Tibial artery (tissue), 4 donors: ENCODE measurements at places on chromosomes 5 and 9.

DNA sequence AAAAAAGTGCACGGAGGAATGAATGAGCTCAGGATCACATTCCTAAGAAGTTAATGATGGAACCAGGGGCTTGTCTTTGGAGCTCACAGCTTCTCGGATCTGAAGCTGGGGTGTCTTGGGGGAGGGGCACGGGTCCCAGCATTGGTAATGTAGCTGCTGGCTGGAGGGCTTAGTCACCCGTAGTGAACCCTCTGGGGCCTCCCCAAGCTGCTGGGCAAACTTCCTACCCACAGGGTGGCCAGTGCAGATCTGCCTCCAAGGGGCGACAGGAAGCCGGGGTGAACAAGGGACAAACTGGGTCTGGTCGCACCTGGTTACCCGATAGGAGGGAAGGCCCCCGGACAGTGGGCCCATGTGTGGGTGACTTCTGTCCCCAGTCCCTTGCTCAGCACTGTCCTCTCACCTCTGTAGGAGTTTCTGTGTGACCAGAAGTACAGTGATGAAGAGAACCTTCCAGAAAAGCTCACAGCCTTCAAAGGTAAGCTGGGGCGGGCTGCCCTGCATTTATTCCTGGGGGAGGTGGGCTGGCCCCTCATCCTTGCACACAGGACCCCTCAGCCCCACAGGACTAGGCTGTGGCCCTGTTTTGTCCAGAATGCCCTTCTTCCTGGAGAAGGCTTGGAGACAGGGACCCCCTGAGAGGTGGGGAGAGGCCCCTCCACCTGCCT is 14.1 kb upstream of the NUP214 start:
- H3K36me3 ChIP-seq = no peaks in the 10 kb centered on the region
- no peaks in the 10 kb centered on the region for H3K27me3 ChIP-seq
- H3K4me3 ChIP-seq = no peak overlapping the region
- no peak overlapping the region for H3K27ac ChIP-seq
- H3K4me1 ChIP-seq = no peaks in the 10 kb centered on the region

- no peaks in the 10 kb centered on the region for H3K4me1 ChIP-seq
- H3K27me3 ChIP-seq = no peaks in the 10 kb centered on the region
- H3K36me3 ChIP-seq = no peaks in the 10 kb centered on the region
- no peak overlapping the region for H3K4me3 ChIP-seq
These were observed 101.4 kb downstream of the ATG10 start for GRCh38 chr5:82073179-82073578.

DNA sequence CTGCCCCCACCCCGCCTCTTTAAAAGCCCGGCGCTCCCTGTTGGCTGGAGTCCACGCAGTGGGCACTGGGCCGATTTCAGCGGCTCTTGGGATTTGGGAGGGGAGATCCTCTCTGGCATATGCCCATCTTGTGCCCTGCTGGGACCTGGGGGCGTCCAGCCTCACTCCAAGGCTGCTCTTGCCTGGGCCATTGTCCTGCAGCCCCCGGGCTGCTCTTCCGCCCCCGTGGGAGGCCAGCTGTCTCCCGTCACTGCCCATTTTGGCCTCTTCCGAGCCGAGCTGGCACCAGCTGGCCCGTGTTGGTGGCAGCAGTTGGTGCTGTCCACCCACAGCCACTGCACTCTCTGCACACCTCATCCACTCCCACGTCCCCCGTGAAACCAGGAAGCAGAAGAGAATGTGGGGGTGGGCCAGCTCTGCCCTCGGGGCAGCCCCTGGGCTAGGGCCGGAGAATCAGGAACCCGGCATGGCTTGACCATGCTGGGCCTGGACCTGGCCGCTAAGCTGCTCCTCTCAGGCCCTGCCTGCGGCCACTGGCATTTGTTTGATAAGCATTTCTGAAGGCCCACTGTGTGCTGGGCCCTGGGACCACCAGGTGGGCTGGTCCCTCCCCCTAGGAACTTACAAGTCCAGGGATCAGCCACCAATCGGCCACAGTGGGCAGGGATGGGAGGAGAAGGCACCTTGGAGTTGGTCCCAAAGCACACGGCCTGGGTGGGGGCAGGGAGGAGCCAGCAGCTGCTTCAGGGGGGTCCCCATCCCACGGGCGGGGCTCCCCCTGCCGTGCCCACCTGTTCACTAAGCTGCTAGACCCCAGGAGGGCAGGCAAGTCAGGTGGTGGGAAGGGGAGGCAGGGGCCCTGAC is 2.2 kb downstream of the C8G start:
- no peak for DNase-seq
- H3K4me3 ChIP-seq = no peak overlapping the region
- no peaks in the 10 kb centered on the region for H3K4me1 ChIP-seq
- no peak overlapping the region for H3K27ac ChIP-seq
- no peaks in the 10 kb centered on the region for H3K27me3 ChIP-seq

GRCh38 chr5:123558762-123559433 is 46.9 kb downstream of the CSNK1G3 start:
- no peak overlapping the region for H3K4me3 ChIP-seq
- H3K27me3 ChIP-seq = no peaks in the 10 kb centered on the region
- H3K27ac ChIP-seq = no peak overlapping the region
- DNase-seq = no peak
- peaks cover 3% of the 10 kb centered on the region for H3K4me1 ChIP-seq

DNA sequence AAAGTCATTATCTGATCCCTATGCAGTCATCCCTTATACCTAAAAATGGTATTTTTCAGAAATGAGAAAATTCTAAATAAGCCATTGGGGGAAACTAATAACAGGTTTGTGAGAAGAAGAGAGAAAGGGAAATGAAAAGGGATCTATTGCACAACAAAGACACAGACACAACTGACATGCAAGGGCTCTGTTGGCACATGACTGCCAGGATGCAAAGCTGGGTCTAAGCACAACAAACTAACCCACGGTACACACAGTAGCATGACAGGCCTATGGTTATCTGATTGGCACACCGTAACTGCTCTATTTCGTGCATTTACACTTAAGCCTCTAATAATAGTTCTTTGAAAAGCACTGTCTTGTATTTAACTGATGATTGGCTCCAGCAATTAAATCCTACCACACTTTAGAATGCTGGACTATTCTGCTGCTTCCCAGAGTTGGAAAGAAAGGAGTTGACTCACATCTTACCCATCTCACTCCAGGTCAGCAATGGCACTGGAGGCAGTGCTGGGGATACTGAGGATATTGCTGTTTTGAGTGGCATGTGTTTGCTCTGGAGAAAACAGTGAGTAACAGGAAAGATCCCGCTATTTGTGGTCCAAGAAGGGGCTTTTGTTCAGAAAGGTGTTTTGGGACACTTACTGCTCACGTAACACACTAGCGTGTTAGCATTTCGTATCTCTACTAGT is 328.3 kb downstream of the GLIS3 start:
- no peaks in the 10 kb centered on the region for H3K4me1 ChIP-seq
- no peaks in the 10 kb centered on the region for H3K36me3 ChIP-seq
- H3K4me3 ChIP-seq = no peak overlapping the region
- no peak for DNase-seq
- no peaks in the 10 kb centered on the region for H3K27me3 ChIP-seq
- no peak overlapping the region for H3K27ac ChIP-seq

DNA sequence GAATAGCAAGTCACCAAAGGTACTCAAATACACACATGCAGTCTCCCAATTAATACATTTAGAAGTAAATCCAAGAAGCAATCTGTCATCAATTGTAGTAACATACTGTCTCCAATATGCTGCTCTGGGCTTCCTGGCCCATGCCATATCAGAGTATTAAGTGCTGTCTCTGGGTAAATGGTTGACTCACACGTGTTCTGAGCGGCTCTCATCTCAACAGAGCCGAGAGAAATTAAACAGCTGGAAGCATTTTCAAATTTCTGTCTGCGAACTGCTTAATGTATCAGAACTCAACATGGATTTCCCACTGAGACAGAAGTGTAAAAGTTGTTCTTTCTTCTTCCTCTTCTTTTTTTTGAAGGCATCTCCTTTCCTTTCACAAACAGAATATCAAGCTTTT is 247.3 kb upstream of the TAS2R1 start:
- no peak for DNase-seq
- no peaks in the 10 kb centered on the region for H3K4me1 ChIP-seq

DNA sequence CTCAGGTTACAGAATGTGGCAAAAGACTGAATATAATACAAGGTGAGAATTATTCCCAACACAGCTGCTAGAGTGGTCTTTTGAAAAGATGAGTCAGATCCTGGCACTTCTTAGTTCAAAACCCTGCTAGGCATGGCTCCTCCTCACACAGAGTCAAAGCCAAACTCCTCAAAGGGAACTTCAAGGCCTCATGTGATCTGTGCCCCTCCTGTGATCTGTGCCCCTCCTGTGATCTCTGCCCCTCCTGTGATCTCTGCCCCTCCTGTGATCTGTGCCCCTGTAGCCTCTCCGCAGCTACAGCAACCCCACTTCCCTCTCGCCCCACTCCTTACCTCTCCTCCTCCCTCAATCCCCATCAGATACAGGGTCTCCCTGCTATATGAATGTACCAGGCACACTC is 525.5 kb upstream of the CCNG1 start:
- no peaks in the 10 kb centered on the region for H3K4me1 ChIP-seq
- DNase-seq = no peak
- H3K27me3 ChIP-seq = no peaks in the 10 kb centered on the region
- no peak overlapping the region for H3K27ac ChIP-seq
